ENCODE measurements at places on chromosomes 5 and 9.

DNA sequence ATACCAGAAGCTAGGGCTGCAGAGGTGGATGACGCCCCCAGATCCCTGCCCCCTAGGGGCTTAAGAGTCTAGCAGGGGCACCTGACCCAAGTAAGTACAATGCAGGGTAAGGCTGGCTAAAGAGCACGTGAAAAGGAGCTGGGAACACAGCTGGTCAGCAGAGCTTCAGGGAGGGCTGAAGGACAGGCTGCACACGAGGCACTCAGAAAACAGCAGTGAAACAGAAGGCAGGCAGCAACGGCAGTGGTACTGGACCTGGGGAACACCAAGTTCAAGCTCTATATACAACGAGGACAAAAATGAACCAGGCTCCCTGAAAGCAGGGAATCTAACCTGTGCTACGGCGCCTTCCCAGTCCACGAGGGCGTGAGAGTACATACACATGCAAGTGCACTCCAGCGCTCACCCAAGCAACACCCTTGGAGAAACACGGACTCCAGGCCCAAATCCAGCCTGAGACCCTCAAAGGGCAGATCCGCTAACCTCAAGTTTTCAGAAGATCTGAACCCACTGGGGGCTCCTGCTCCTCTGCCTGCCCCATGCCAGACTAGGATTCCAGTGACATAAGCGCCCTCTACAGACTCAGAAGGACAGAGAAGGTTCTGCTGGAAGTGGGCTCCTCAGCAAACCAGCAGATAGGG, 57.4 kb downstream of the PSMB7 start:
- no peak for DNase-seq

GRCh38 chr5:170316937-170317336, 19.4 kb upstream of the LCP2 start:
- no peak for DNase-seq

GRCh38 chr9:96484521-96484931, 34.6 kb downstream of the HABP4 start:
- no peak for DNase-seq

DNA sequence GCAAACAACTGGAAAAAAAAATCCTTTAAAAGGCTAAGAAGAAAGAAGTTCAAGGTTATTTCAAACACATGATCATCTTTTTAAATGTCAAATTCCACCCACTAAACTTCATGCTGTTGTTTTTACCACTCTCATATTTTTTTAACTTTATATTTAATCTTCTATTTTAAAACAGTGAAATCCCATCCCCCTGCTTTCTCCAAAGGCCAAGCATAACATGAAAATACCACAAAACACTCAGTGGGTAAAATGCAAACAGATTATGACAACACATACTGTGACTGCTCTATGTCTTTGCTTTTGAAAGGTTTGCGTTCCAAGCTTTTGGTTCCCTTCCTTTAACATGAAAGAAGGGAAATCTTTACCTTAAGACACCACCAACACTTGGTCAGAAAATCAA, 127.6 kb downstream of the SNCAIP start:
- no peak for DNase-seq

DNA sequence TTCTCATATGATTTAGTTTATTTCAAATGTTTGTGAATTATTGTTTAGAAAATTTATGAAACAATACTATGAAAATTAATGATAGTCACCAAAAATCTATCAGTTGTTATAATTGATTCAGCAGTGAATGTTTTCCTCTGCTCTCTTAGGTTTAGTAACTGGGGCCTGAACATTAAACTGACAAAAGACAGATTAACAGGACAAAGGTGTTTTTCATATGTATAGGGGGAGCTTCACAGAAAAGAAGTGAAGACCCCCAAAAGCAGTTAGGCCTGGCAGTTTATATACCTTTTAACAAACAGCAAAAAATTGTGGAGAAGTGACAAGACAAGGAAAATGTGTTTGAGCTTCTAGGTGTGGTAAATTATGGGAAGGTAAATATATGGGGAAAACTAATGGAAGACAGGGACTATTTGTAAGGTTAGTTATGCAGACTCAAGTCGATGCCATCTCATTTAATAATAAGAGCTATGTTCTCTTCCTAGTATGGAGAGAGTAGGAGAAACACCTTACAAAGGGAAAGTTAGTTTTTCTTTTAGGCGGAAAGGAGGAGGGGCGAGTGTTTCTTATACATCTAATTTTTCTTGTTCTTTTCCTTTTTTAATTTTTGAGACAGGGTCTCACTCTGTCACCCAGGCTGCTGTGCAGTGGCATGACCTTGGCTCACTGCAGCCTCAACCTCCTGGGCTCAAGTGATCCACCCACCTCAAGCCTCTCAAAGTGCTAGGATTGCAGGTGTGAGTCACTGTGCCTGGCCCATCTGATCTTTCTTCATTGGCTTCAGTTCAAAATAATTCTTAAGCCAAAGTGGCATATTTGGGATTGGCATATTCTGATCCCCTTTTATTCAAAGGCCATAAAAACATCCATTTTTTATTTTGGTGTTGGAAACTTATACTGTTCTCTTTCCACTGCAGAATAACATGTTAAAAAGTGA, 77.8 kb downstream of the C9orf153 start:
- DNase-seq, result no peak

DNA sequence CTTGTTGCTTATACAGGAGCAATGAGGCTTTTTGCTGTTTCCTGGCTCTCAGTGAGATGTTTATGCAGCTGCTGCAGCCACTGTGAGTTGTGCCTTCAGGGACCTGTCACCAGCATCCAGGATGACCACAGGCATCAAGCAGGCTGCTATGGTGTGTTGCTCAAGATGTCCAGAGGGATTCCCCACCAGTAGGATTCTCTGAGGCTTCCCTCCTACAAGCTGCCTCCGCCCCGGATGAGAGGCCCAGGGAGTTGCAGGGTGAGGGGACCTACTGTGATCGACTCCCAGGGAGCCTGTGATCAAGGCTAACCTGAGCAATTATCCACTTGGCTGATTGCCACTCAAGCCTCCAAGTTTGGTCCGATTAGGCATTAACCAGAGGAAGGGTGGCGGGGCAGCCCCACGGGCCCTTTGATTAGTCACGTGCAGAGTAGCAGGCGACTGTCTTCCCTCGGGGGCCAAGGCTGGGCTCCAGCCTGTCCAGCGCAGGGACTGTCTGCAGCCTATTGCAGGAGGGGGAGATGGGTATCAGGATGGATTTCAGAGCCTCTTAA, 1.8 kb upstream of the FAT2 start:
- DNase-seq, result no peak

DNA sequence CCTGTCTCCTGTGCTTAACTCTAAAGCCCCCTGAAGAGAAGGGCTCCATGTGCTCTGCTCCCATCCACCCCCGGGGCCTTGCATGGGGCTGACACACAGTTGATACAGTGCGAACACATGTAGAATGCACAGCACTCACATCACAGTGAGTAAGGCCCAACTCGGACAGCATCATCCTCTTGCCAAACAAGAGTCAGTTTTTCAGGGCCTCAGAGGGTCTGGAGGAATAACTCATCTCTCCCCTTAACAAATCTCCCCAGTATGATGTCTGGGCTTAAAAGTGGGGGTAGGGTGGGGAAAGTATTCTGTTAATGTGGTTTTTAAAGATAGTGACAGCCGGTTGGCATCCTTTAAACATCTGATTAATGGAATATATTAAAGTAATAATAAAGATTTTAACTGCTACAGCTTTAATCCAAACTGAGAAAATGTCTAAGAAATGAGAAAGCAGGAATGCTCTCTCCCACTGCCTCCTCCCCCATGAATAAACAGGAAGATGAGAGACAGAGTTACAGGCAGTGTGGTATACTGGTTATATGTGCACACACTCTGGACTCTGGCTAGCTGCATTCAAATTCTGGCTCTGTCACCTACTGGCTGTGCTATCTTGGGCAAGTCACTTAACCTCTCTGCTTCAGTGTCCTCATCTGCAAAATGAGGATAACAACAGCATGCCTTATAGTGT, 22.5 kb downstream of the APBA1 start:
- DNase-seq, result no peak

DNA sequence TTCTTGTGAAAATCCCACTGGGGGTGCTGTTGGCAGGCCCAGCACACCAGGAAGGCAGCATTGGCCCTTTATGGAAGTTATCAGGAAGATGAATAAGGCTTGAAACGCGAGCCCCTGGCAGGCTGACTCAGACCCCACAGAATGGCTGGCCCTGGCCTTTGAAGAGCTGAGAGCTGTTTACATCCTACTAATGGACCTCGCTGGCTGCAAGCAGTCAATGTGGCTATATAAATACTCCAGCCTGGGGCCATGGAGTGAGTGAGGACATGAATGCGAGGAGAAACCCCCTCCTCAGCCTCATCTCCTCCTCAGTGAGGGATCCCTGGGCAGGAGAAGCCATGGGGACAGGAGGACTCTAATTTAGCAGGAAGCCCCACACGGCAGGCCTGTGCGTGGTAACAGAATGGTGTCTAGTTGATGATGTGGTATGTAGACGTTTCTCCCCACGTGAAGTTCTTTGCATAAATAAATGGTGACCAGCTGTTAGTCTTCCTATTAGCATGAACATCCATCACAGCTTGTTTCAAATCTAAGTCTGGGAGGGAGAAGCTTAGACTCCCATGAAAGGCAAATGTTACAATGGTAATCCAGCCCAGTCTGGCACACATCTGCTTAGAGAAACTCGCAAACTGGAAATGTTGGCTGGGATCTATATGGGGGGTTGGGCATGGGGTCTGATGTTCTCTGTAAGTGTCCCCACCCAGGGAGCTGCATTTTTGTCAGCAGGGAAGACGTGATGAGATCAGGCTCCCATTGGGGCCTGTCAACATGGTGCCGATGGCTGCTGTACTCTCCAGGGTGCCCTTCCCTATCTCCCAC, 175.1 kb upstream of the PITX1 start:
- no peak for DNase-seq

DNA sequence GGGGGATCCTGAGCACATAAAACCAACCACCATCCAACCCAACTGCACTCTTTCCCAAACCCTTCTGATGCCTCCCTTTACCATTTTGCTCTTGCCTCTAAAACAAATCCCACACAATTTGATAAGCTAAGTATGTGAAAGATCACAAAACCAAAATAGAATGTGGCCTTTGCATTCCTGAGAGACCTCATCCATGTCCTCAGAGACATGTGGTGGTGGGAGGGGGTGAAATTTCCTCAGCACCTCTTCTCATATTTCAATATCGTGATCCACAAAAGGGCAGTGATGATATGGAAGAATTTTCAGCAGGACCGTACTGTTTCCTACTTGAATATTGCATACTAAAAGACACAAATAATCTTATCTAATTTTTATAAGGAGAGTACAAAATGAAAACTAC, 423.3 kb downstream of the TLE1 start:
- no peak for DNase-seq

DNA sequence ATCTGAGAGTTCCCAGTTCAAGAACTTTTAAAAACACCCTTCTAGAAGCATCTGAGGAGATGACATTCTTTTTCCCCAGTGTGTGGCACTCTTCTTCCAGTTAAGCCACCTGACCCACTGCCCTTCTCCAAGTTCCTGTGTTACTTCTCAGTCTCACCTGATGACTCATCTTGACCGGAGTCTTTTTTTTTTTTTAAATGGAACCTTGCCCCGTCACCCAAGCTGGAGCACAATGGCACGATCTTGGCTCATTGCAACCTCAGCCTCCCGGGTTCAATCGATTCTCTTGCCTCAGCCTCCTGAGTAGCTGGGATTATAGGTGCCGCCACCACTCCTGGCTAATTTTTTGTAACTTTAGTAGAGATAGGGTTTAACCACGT, 224.1 kb upstream of the DAB2 start:
- DNase-seq, result no peak

DNA sequence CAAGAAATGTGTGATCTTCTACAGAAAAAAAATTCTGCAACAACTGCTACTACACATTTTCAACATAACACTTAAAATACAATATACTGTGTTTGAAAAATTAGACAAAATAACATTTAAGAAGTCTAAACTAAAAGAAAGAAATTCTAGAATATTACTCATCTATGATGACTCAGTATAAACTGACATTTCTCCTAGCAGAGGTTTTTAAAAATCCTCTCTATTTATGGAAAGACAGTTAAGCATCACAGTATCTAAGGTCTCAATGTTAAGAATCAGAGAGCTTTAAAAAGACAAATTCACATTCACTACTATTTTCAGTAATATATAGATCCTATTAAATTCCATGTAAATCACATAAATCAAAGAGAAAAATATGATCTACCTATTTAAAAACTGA, 61.3 kb downstream of the NR2F1-AS1 start:
- no peak for DNase-seq

- no peak for DNase-seq
Observed at GRCh38 chr5:67299231-67299735, 102.7 kb upstream of the CD180 start.

GRCh38 chr9:121053544-121053943, 3.5 kb upstream of the C5 start:
- DNase-seq, result no peak

GRCh38 chr5:153793699-153794098, 245.0 kb downstream of the FAM114A2 start:
- DNase-seq, result no peak

DNA sequence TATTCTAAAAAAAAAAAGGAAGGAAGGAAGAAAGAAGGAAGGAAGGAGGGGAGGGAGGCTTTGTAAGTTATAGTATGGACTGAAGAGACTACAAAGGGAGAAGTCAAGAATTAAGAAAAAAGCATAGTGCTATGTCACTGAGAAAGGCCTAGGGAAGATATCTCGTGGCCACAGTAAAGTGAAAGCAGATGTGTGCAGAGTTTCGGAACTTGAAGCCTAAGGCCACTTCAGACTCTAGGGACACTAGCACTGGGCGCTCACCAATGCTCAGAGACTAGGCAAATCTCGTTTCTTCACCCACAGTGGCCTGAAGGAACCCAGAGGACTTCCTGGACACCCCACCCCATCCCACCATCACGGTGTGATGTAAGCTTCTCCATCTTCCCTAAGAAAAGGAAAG, 181.4 kb upstream of the TRPM3 start:
- DNase-seq, result no peak

GRCh38 chr9:91008568-91008967, 206.9 kb downstream of the SYK start:
- no peak for DNase-seq

DNA sequence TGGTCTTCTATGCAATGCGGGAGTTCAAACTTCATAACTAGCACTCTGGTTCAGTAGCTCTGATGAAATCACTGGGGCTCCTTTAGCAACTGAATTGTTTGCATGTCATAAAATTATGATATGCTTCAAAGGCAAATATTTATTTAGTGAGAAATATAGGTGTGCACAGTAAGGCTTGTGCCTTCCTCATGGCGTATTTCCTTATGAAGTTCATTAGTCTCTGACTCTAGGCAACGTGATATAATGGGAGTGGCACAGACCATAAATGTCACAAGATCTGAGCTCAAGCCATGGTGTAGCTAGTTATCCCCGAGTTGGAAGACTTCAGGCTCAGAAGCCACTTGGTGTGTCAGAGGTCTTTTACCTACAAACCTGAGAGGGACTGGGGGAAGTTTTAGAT, 35.5 kb downstream of the PIP5K1B start:
- DNase-seq, result no peak

DNA sequence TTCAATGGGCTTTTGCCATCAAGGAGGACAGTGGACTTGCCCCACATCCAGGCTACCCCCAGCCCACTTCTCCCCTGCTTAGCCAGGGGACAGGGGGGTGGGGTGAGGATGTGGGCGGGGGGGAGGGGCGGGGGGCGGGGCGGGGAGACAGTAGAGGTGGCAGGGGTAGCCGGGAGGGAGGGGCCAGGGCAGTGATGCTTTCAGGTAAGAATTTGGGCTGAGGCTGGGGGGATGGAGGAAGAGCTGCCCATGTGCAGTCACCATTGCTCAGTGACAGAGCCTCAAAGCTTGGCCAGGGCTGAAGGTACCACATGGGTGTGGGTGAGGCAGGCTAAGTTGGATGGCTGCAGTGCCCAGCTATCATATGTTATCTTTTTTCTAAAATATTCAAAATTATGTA, 40.7 kb upstream of the HNRNPA0 start:
- no peak for DNase-seq
